ENCODE measurements at places on chromosomes 4 and X.

GRCh38 chr4:94623126-94623911 lies 134.4 kb upstream of the BMPR1B start:
- DNase-seq: no peak

- DNase-seq: peak; percentile 67
These were observed 72.9 kb downstream of the YIPF6 start for GRCh38 chrX:68571610-68572311.

GRCh38 chr4:170111085-170111484 lies 21.3 kb upstream of the AADAT start:
- DNase-seq: no peak

- peak; percentile 11 for DNase-seq
These were observed 2.0 kb upstream of the FATE1 start for GRCh38 chrX:151713849-151714248.

DNA sequence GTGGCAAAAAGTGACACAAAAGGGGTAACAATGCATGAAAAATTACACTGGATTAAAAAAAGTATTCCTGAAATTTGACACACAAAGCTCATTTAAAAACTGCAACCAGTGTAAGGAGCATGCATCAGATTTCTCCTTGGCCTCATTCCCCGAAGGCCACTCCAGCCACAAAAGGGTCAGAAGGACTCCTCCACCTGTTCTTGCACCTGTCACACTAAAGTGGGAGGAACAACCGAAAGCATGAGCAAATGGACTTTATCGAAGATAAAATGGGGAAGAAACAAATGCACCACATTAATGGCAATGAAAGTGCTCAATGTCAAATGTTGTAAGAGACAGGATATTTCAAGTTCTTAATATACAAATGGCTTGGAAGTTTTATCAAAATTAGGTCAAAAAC lies 88.2 kb downstream of the ADGRA3 start:
- no peak for DNase-seq

DNA sequence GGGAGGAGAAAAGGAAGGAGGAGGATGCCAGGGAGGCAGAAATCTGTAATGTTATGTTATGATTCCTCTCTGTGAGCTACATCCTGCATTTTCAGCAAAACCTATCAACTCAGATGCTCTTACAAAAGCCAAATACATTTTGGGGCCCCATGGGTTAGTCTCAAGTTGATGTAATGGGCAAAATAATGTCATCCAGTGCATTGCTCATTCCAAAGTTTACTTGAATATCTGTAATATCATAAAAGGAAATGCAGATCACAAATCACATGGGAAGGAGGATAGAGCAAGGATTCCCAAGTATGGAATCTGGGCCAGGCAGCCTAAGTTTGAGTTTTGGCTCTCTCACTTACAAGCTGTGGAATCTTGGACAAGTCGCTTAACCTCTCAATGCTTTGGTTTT lies 74.9 kb upstream of the SOD3 start:
- no peak for DNase-seq

GRCh38 chr4:24053934-24054333 lies 164.1 kb upstream of the PPARGC1A start:
- no peak for DNase-seq

GRCh38 chr4:73853246-73853704 lies at the start of gene PF4V1:
Gene PF4V1 (plus strand): TSS chr4:73853296. CDS start chr4:73853363, 67 bp downstream.
- DNase-seq: peak; percentile 57

GRCh38 chr4:112735474-112735951 lies 98.6 kb downstream of the LARP7 start:
- peak; percentile 5 for DNase-seq

DNA sequence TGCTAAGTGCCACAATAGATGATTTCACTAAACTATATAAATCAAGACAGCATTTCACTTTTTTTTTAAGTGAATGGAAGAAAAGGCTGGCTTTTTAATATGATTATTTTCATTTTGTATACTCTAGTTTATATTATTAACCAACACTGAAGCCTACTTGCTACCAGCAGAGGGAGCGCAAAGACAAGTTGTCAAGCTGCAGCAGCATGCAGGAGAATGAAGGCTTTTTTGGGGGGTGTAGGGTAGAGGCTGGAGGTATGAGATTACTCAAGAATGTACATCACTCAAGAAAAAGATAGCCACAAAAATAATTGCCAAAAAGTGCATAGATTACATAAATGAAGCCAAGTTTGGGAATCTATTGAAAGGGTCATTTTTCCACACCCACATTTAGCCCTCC lies 519.5 kb downstream of the FGF13 start:
- DNase-seq: peak; percentile 17

GRCh38 chr4:130576218-130576617 lies 1480.3 kb downstream of the C4orf33 start:
- no peak for DNase-seq
